ENCODE measurements at places on chromosomes 6 and 20.

DNA sequence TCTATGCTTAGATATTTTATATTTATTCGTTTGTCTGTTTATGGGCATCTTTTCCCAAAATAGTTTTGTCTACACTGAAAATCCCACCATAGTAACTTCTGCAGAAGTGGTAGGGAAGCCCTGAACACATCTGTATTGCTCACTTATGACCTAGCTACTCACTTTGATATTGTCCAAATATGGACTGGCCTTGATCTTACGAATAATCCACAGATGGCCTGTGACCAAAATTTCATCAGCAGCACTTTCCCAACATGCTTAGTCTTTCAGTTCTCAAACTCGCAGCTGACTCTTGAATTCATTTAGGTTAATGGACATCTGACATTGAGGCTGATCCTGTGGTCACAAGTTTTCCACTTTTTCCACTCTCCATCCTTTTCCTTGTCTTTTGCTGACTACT lies 80.8 kb upstream of the BEND3 start:
- no peak for DNase-seq

DNA sequence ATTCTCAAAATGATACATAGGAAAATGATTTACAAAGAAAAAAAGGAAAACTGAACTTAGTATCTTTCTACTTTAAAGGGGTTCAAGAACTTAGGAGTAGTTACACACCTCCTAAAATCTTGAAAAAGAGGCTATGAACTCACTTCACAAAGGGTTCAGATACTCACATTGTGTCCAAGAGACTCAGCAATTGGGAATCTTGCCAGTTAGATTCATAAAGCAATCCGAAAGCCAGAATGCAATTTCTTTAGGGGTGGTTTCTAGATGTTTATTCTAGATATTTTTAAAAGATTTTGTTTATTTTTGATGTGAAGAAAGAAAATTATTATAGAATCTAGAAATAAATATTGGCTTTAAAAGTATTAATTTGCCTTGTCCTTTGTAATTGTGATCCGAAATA lies 1.7 kb upstream of the MYB start:
- no peak for DNase-seq

GRCh38 chr6:154503658-154504057 lies 6.8 kb downstream of the CNKSR3 start:
- DNase-seq, result no peak

DNA sequence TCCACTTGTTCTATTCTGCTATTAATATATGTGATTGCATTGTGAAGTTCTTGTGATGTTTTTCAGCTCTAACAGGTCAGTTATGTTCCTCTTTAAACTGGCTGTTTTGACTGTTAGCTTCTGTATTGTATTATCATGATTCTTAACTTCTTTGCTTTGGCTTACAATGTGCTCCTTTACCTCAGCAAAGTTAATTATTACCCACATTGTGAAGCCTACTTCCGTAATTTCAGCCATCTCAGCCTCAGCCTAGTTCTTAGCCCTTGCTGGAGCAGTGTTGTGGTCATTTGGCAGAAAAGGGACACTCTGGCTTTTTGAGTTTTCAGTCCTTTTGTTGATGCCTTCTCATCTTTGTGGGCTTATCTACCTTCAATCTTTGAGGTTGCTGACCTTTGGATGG lies 440.2 kb downstream of the TBC1D32 start:
- no peak for DNase-seq

DNA sequence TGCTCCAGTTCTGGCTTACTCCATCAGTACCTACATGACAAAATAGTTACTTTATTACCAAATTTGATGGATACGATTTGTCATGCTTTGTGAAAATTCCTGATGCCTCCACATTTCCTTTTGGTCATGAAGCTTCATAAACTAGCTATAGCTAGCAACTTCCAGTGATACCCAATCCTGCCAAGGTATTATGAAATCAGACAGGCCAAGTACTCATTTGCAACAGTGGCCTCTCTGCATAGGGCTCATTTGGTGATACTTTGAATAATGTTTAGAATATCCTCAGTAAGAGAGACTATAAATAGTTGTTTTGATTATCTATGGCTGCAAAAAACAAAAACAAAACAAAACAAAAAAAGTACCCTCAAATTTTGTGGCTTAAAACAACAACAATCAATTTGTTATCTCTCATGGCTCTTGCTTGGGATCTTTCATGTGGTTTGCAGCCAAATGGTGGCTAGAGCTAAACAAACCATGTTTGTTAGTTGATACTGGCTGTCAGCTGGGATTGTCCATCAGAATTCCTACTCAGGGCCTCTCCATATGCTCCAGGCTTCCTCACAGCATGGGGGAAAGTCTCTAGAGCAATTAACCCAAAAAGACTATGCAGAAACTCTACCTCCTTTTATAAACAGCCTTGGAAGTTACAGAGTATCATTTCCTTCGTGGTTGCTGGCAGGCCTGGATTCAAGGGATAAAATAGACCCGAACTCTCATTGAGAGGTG lies 10.1 kb upstream of the PRL start:
- DNase-seq, result no peak

GRCh38 chr20:37042986-37043972 lies 52.5 kb downstream of the RBL1 start:
- no peak for DNase-seq

DNA sequence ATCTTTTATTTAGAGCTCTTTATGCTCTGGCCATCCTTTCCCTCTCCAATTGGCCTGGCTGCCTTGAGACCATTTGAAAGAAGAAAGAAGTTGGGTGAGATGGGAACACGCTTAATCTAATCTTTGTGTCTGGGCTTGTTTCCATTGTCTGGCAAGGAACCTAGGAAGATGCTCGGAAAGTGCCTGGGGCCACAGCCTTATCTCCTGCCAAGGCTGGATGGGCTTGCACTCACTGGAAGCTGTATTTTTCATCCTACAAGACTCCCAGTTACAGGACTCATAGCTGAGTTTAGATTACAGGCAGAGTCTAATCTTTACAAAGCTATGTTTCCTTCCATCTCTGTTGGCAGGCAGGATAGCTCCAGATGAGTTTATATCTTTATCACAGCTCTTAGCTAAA lies 33.1 kb upstream of the CDYL start:
- no peak for DNase-seq

DNA sequence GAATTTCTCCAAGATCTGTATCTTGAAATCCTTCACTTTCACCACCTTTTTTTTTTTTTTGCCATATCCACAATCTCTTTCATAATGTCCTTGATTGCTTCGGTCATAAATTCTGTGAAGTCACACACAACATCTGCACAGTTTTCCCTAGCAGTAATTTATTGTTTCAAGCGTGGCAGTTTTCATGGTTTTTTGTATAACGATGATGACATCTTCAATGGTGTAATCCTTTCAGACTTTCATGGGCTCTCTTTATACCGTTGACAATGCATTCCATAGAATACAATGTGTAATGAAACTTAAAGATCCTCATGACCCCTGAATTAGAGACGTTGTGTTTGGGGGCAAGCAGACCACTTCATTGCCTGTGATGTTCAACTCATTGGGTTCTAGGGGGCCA lies 693.1 kb downstream of the PTPRT start:
- no peak for DNase-seq
